Memory B cell (primary cell): ENCODE measurements at places on chromosomes 6 and 20.

DNA sequence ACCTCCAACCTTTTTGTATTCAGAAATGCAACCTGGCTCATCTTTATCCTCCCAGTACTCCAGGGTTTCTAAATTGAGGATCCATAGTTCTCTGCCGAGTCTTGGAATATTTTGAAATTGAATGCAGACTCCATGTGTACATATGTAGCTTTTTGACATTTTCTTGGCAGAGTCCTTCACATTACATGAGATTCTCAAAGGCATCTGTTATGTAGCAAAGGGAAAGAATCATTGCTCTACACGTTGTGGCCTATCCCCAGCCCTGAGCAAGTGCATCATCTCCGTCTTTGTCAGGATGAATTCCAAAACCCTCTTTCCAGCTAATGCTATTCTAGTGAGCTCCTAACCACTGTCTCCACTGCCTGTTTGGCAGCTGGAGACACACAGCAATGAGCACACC is 742.9 kb downstream of the DHX35 start:
- DNase-seq: no peak

DNA sequence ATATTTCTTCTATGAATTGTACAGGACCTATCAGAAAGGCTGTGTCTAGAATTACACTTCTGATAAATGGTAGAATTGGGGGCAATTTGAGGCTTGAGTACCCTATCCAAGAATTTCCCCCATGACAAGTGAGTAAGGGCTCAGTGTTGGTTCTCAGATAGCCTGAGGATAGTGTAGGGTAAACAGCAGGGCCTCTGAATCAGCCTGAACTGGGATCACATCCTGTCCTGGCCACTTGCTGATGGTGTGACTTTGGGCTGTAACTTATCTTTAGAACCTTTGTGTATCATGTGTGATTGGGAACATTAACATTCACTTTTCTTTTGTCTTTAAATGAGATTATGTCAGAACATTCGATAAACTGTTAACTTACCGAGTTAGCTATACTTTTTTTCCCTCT is 151.0 kb downstream of the CLIC5 start:
- DNase-seq: no peak

DNA sequence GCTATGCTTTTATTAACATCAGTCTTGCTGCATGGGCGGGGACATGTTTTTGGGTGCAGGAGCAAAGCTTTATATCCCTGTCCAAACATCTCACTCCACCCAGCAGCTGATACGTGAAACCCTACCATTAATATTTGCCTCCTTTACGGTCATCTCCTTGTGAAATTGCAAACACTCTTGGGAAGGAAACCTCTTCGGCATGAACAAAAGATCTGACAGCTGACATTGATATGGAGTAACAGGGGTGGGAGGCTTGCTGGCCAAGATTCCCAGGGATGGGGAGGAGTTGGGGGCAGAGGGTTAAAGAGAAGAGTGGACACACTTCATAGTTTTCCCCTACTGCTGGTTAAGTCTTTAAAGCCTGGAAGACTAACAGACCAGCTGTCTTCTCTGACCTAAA is 22.2 kb upstream of the VEGFA start:
- DNase-seq: no peak

GRCh38 chr20:33108661-33109060 is 29.2 kb downstream of the BPIFB4 start:
- DNase-seq: no peak

- DNase-seq: no peak
Measured at GRCh38 chr6:133807501-133807900, 81.4 kb upstream of the TCF21 start.

GRCh38 chr6:31559958-31560696 is 12.0 kb upstream of the LTA start:
- DNase-seq: no peak

GRCh38 chr6:49849213-49849907 is 17.0 kb downstream of the CRISP1 start:
- DNase-seq: peak; percentile 0

- no peak for DNase-seq
Measured at GRCh38 chr6:125200941-125201340, 47.4 kb downstream of the TPD52L1 start.

GRCh38 chr6:63305277-63305676 is 14.5 kb downstream of the LGSN start:
- no peak for DNase-seq
